T-cell (primary cell): ENCODE measurements at places on chromosomes 7 and 10. TPM values are rescaled to one million over a fixed set of nuclear protein-coding genes. Genes with fewer than 3 reads are reported as not detected.
A peak's percentile ranks its signal among the peaks of the same experiment; 100 is the strongest.

The FZD8 gene
- total RNA-seq: 0.63 TPM

- no peak overlapping the region for H3K4me3 ChIP-seq
- no peaks in the 10 kb centered on the region for H3K4me1 ChIP-seq
- DNase-seq: no peak
- H3K27me3 ChIP-seq: peaks cover 6% of the 10 kb centered on the region
Measured at GRCh38 chr7:47803025-47803424, 145.2 kb downstream of the PKD1L1 start.

- no peak overlapping the region for H3K4me3 ChIP-seq
- H3K27ac ChIP-seq: no peak overlapping the region
- no peaks in the 10 kb centered on the region for H3K4me1 ChIP-seq
- DNase-seq: no peak
- no peaks in the 10 kb centered on the region for H3K36me3 ChIP-seq
Measured at GRCh38 chr10:50896721-50897120, 11.3 kb upstream of the A1CF start.

- H3K36me3 ChIP-seq: no peaks in the 10 kb centered on the region
- H3K4me3 ChIP-seq: no peak overlapping the region
- H3K27ac ChIP-seq: no peak overlapping the region
- H3K27me3 ChIP-seq: no peaks in the 10 kb centered on the region
- no peak for DNase-seq
Measured at GRCh38 chr7:52980129-52980528, 55.3 kb upstream of the POM121L12 start.

DNA sequence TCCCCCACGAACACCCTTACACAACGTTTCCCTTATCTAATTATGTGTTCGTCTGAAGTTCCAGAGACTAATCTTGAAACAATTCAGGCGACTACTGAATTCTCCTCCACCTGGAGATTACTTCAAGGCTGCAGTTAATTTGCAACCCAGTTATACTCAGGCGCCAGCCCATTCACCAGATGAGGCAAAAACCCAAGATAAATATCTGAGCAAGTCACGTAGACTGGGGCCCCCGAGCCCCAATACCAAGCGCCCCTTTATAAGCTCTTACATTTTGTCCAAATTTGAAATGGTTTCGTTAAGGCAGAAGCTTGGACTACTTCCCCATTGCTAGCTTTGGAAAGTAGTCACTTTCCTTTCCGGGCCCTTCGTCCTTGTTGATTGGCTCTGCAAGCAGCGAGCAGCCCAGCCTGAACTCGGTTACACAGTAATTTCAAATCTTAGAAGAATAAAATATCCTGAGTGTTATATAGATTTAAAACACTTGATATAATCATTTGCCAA, 1.2 kb downstream of the TPK1 start:
- peak; percentile 24 for DNase-seq
- no peaks in the 10 kb centered on the region for H3K36me3 ChIP-seq
- H3K27me3 ChIP-seq: no peaks in the 10 kb centered on the region
- peak overlapping the region; percentile 94 for H3K27ac ChIP-seq

The MYO3A gene
- not detected for total RNA-seq

- no peaks in the 10 kb centered on the region for H3K36me3 ChIP-seq
- H3K4me1 ChIP-seq: peaks cover 5% of the 10 kb centered on the region
- H3K4me3 ChIP-seq: peak overlapping the region; percentile 47
- no peak for DNase-seq
Measured at GRCh38 chr7:105268511-105269392, 120.0 kb downstream of the SRPK2 start.

- no peaks in the 10 kb centered on the region for H3K4me1 ChIP-seq
- no peak for DNase-seq
- no peak overlapping the region for H3K4me3 ChIP-seq
- H3K27ac ChIP-seq: no peak overlapping the region
- no peaks in the 10 kb centered on the region for H3K27me3 ChIP-seq
- no peaks in the 10 kb centered on the region for H3K36me3 ChIP-seq
Measured at GRCh38 chr7:113392841-113393540, 274.6 kb upstream of the SMIM30 start.

GRCh38 chr10:34816085-34816496, 995 bp upstream of the PARD3 start:
- H3K4me3 ChIP-seq: peak overlapping the region; percentile 82
- H3K27me3 ChIP-seq: peaks cover 6% of the 10 kb centered on the region
- no peak overlapping the region for H3K27ac ChIP-seq
- peaks cover 6% of the 10 kb centered on the region for H3K4me1 ChIP-seq

The GNAT3 gene
- total RNA-seq: not detected

The SPDYE3 gene
- not detected for total RNA-seq

- DNase-seq: no peak
- no peak overlapping the region for H3K4me3 ChIP-seq
- no peak overlapping the region for H3K27ac ChIP-seq
- no peaks in the 10 kb centered on the region for H3K4me1 ChIP-seq
- H3K27me3 ChIP-seq: peaks cover 3% of the 10 kb centered on the region
Measured at GRCh38 chr10:122062831-122063674, 74.1 kb downstream of the TACC2 start.

DNA sequence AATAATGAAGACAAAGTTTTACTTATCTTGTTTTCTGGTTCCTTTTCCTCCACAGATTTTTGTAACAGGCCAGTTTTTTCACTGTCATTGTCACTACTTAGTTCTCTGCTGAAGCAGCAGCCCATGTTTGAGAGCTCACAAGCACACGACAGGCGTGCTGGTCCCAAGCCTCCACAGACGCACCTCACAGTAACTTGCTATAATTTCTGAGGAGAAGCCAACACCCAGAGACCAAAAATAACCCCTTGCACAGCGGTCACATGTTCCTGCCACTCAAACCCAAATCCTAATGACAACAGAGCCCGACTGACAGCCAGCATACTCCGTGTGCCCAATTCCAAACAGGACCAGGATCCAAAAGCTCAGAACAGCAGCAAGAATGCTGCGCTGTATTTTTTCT, 58.5 kb downstream of the LARP4B start:
- DNase-seq: no peak
- H3K27me3 ChIP-seq: no peaks in the 10 kb centered on the region
- no peak overlapping the region for H3K4me3 ChIP-seq
- no peak overlapping the region for H3K27ac ChIP-seq
- H3K4me1 ChIP-seq: no peaks in the 10 kb centered on the region

The CYP2C9 gene
- total RNA-seq: 0.55 TPM

- H3K4me1 ChIP-seq: peaks cover 16% of the 10 kb centered on the region
- H3K4me3 ChIP-seq: peak overlapping the region; percentile 73
- H3K27me3 ChIP-seq: no peaks in the 10 kb centered on the region
- peak overlapping the region; percentile 97 for H3K27ac ChIP-seq
Measured at GRCh38 chr10:96130326-96130995, 364 bp downstream of the ZNF518A start.

The CYP51A1 gene
- 18.5 TPM for total RNA-seq

DNA sequence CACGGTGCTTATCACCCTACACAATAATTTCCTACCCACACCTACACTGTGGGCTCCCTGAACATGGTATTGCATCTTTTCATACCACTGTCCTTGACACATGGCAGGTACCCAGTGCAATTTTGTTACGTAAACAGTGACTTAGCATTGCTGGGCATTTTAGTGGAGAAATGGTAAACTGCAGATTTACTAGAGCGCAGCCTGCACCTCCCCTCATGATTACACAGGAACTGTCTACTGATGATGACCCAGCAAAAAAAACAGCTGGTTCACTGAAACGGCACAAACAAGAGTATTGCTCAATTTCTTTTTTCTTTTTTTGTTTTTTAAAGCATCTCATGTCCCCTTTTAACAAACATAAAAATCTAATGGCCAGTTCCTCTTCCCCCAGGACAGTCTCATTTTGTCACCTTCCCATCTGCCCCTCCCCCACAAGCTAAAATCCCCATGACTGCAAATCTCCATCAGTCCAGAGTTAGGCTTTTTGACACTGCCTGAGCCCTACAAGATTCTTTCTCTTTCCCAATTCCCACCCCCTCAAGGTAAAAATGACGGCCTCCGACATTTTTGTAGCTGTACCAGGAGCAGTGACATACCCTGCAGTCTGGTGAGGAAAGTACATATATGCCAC, 2.8 kb downstream of the ZNF746 start:
- peaks cover 22% of the 10 kb centered on the region for H3K4me1 ChIP-seq
- DNase-seq: no peak
- H3K27ac ChIP-seq: no peak overlapping the region
- no peaks in the 10 kb centered on the region for H3K27me3 ChIP-seq
- peaks cover 35% of the 10 kb centered on the region for H3K36me3 ChIP-seq

DNA sequence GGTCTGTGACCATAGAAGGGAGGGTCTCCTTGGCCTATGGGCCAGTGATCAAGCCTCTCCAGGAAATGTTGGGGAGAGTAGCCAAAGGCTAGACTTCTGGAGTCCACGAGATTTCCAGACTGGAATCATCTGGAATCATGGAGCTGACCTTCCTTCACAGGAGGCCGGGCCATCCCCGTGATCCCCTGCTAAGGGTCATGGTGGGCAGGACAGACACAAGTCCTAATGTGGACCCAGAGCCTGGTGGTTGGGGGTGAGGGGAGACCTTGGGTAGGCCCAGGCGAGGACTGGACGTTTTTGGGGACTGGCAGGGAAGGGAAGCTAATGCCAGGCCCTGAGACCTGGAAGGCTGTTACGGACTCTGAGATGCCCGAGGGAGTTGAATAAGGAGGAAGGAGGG, 9.8 kb upstream of the GRID1 start:
- peaks cover 62% of the 10 kb centered on the region for H3K27me3 ChIP-seq
- no peak overlapping the region for H3K27ac ChIP-seq
- H3K36me3 ChIP-seq: no peaks in the 10 kb centered on the region
- H3K4me1 ChIP-seq: peaks cover 9% of the 10 kb centered on the region

DNA sequence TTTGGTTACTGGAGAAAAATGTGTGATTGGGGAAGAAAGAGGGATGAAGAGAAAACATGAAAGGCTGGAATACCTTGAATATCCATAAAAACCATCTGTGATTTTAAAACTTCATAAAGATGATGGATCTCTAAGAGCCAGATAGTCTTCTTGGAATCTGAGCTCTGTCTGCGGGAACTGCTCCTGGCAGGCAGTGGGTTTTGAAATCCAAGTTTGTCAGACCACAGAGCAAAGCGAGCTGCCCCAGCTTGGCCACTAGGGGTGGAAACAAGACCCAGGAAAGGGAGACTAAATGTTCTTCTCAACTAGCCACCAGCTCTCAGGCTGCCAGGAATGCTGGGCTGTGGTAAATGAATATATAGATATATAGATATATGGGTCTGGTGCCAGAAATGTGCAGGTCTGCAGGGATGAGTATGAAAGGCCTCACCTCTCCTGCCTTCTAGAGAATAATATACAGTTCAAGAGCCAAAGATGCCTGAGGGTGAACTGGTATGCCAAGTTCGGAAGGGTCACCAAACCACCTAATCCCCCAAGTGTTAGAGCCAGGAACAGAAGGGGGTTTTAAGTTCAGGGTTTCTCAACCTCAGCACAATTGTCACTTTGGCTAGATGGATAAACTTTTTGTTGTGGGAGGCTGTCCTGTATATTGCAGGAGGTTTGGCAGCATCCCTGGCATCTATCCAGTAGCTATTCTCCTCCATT, 208.8 kb downstream of the KCNMA1 start:
- no peak overlapping the region for H3K27ac ChIP-seq
- no peaks in the 10 kb centered on the region for H3K36me3 ChIP-seq
- H3K4me1 ChIP-seq: no peaks in the 10 kb centered on the region
- DNase-seq: no peak
- no peak overlapping the region for H3K4me3 ChIP-seq

DNA sequence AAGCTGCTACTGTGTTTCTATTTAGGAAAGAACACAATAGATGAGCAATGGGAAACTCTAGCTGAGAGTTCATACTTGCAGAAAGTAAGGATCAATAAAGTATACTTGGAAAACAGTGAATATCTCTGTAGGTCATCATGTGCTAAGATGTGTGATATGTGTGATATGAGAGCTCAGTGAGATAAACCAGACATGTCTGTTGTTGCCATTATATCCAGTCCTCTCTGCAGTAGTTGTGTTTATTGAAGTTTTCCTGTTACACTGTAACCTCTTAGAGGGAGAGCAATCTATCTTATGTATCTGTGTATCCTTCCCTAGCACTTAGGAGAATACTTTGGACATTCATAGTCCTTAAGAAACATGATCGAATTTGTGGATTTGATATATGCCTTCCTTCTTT, 19.1 kb downstream of the TRUB1 start:
- H3K36me3 ChIP-seq: no peaks in the 10 kb centered on the region
- H3K27ac ChIP-seq: no peak overlapping the region
- no peak overlapping the region for H3K4me3 ChIP-seq
- DNase-seq: no peak

The CTAGE8 gene
- not detected for total RNA-seq

- no peak overlapping the region for H3K4me3 ChIP-seq
- H3K27ac ChIP-seq: no peak overlapping the region
- no peak for DNase-seq
- H3K4me1 ChIP-seq: peaks cover 8% of the 10 kb centered on the region
- H3K36me3 ChIP-seq: peaks cover 13% of the 10 kb centered on the region
- no peaks in the 10 kb centered on the region for H3K27me3 ChIP-seq
Measured at GRCh38 chr7:26334166-26334859, 42.7 kb downstream of the SNX10 start.

The MOGAT3 gene
- not detected for total RNA-seq

DNA sequence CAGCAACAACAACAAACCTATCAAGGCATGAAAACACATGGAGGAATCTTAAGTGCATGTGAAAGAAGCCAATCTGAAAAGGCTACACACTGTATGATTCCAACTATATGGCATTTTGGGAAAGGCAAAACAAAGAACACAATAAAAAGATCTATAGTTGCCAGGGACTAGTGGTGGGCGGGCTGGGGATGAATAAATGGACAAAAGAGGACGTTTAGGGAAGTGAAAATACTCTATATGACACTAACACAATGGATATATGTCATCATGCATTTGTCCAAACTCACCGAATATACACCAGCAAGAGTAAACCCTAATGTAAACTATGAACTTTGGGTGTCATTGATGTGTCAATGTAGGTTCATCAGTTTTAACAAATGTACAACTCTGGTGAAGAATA, 89.1 kb downstream of the SEMA3E start:
- no peaks in the 10 kb centered on the region for H3K4me1 ChIP-seq
- no peak overlapping the region for H3K27ac ChIP-seq
- H3K36me3 ChIP-seq: no peaks in the 10 kb centered on the region
- H3K27me3 ChIP-seq: no peaks in the 10 kb centered on the region

GRCh38 chr7:5694912-5695726, 86.3 kb downstream of the RNF216 start:
- DNase-seq: peak; percentile 48
- H3K27me3 ChIP-seq: no peaks in the 10 kb centered on the region
- H3K27ac ChIP-seq: peak overlapping the region; percentile 68
- H3K4me3 ChIP-seq: peak overlapping the region; percentile 81

The PRLHR gene
- not detected for total RNA-seq

The SPAM1 gene
- not detected for total RNA-seq

The FAM131B gene
- total RNA-seq: 2.1 TPM
